ENCODE measurements at places on chromosomes 1 and 21. TPM values are rescaled to one million over a fixed set of nuclear protein-coding genes. Genes with fewer than 3 reads are reported as not detected.

COL16A1 gene
- total RNA-seq, result 6.0 TPM

NPHS2 gene
- not detected for total RNA-seq

KRTAP19-3 gene
- not detected for total RNA-seq

AIRE gene
- total RNA-seq, result not detected

GORAB gene
- total RNA-seq, result 8.7 TPM

TRIM67 gene
- 0.28 TPM for total RNA-seq

ZMYND12 gene
- 0.49 TPM for total RNA-seq

TMEM269 gene
- total RNA-seq, result 0.08 TPM

TRIM46 gene
- total RNA-seq, result 1.4 TPM

ZFP69 gene
- total RNA-seq, result not detected

MX2 gene
- 0.08 TPM for total RNA-seq

BSND gene
- total RNA-seq, result not detected

ZBTB40 gene
- total RNA-seq, result 6.4 TPM

MYOG gene
- total RNA-seq, result not detected

TMEM82 gene
- not detected for total RNA-seq

IL19 gene
- total RNA-seq, result not detected

OLFML2B gene
- 0.40 TPM for total RNA-seq

UMODL1 gene
- total RNA-seq, result not detected

GPR25 gene
- total RNA-seq, result not detected

WDR64 gene
- not detected for total RNA-seq

CALML6 gene
- 0.23 TPM for total RNA-seq

TPTE gene
- not detected for total RNA-seq

HSPA6 gene
- total RNA-seq, result 3.7 TPM

ACTN2 gene
- 0.01 TPM for total RNA-seq

UQCRH gene
- total RNA-seq, result 426 TPM

ACOT7 gene
- total RNA-seq, result 71.0 TPM

PPM1J gene
- total RNA-seq, result 1.1 TPM

ZNF593OS gene
- not detected for total RNA-seq

GABPB2 gene
- total RNA-seq, result 2.3 TPM

RGS1 gene
- total RNA-seq, result not detected

C1orf53 gene
- total RNA-seq, result 7.7 TPM
